ENCODE measurements at places on chromosomes 16 and 17.
A peak's percentile ranks its signal among the peaks of the same experiment; 100 is the strongest.

GRCh38 chr17:74954665-74955421, 17.7 kb downstream of the HID1 start:
- DNase-seq, result no peak

- DNase-seq, result no peak
Measured at GRCh38 chr16:2426941-2427361, 2.3 kb upstream of the CCNF start.

DNA sequence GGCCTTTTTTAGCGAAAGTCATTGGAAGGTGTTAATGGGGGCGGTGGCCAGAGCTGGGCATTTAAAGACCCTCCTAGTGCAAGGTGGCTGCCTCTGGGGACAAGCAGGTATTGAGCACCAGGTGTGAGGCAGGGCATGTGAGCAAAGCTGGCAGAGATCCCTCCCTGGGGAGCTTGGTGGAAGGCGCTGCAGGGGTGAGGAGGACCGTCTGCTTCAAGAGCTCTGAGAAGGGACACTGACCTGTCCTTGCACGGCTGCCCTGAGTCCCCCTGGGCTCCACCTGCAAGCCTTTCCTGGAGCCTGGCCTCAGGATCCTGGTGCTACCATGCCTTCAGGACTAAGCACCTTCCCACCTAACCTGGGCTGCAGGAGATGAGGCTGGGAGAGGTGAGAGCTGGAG, 127.0 kb upstream of the CIBAR2 start:
- DNase-seq, result no peak

DNA sequence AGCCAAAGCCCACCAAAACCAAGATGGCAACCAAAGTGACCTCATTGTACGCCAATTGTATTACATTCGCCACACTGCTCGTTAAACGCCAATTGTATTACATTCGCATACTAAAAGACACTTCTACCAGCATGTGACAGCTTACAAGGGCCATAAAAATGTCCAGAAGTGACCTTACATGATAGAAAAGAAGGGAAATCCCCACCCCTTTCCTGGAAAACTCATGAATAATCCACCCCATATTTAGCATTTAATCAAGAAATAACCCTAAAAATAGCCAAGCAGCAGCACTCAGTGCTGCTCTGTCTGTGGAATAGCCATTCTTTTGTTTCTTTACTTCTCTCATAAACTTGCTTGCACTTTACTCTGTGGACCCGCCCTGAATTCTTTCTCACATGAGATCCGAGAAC, 25.7 kb downstream of the PSMD7 start:
- DNase-seq, result no peak

DNA sequence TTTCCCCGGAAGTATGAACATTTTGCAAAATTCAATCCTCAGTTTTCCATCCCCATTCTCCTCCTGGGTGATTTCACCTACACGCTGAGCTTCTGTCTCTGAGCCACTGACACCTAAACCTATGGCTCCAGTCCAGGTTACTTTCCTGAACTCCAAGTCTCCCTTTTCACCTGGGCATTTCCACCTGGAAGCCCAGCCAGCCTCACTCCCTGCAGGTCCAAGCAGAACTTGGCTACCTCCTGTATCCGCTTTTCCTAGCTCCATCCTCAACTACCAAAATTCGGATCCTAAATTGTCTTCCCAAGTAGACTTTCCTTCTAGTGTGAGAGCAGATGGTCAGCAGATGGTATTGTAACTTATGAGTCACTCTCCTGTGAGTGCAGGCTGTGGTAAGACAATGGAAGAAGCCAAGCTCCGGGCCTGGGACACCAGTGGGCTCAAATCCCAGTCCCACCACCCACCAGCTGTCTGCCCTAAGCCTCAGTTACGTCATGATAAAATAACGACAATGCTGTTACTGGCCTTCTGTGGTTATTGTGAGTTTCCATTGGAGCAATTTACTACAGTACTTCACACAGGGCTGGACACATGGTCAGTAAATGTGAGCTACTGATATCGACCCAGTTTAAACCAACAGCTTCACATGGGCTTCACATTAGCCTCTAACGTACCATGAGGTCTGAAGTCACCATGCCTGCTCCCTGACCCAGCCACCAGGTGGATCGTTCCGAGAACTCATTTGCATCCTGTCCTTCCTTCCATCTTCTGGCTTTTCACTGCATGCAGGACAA, 33.3 kb downstream of the PECAM1 start:
- peak; percentile 77 for DNase-seq

GRCh38 chr16:11159282-11159681, 96.7 kb downstream of the SOCS1 start:
- no peak for DNase-seq

- DNase-seq, result no peak
Measured at GRCh38 chr16:59848296-59848695, 1114.2 kb upstream of the GOT2 start.

GRCh38 chr16:50616883-50617645, 64.0 kb downstream of the SNX20 start:
- DNase-seq, result no peak

GRCh38 chr17:7179317-7180254, at the start of gene ASGR1:
TSS of gene ASGR1 (minus strand) at chr17:7179370. CDS start at chr17:7178563, 807 bp downstream.
- no peak for DNase-seq

Data from lower leg skin (tissue), 4 donors.